Cortex of kidney (tissue), 1 donor: ENCODE measurements at places on chromosomes 5 and 9.

DNA sequence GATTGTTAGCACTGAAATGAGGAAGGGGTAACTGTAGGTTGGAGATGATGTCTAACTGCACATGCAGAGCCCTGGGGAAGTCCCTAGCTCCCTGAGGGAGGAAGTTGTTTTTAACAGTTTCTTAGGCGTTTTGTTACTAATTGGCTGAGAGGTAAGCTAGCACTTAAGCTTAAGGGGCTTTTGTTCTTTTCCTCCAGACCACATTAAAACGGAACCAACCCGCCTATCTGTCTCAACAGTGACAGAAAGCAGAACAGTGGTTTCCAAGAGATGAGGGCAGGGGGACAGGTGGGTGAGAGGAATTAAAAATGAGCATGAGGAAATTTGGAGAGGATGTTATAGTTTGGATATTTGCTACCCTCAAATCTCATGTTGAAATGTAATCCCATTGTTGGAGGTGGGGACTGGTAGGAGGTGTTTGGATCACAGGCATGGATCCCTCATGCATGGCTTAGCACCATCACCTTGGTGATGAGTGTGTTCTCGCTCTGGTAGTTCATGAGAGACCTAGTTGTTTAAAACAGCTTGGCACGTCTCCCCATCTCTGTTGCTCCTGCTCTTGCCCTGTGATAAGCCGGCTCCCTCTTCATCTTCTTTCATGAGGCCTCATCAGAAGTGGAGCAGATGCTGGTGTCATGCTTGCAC lies 38.9 kb downstream of the LYRM7 start:
- no peak for DNase-seq

- DNase-seq: no peak
Observed at GRCh38 chr9:105403552-105404248, 44.1 kb upstream of the FSD1L start.

GRCh38 chr9:75085640-75086039 lies 2.3 kb downstream of the NMRK1 start:
- no peak for DNase-seq

DNA sequence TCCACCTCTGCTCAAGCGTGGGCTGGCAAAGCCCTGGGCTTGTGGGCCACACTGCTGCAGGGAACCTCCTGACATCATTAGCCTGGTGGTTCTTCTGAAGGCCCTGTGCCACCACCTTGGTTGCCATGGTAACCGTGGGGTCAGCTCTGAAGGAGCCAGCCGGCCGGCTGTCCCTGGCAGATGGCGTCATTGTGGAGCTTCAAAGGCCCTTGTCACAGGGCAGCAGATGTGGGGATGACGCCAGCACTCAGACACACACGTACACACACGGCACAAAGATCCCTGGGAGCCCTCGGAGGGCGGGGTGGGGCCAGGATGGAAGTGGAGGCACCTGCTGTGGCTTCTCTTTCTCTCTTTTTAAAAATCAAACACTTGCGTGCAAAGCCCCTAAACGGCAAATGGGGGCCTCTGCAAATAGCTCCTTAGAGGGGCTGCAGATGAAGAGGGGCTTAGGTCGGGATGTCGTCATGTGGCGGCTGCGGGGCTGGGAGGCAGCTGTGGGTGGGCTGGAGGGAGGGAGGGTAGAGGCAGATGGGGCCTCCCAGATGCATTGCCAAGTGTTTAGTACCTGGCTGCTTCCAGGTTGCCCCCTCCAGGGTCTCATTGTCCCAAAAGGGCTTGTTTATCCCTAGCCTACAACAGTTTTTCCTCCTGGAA lies 19.5 kb upstream of the RPL26L1 start:
- DNase-seq: no peak

DNA sequence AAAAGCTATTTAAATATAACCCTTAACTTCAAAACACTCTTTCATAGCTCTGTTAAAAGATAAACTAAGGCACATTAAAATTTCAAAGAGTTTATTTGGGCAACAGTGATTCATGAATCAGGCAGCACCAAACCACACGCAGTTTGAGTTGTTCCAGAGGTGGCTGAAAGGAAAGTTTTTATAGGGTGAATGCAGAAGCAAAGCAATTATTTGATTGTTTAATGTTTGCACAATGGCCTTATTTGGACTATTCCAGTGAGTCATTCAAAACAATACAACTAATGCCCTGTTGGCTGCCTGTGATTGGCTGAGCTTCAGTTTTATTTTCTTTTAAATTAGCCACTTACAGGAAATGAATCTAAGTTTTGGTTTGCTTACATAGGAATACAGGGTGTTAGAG lies 125.3 kb downstream of the CEP120 start:
- DNase-seq: no peak

DNA sequence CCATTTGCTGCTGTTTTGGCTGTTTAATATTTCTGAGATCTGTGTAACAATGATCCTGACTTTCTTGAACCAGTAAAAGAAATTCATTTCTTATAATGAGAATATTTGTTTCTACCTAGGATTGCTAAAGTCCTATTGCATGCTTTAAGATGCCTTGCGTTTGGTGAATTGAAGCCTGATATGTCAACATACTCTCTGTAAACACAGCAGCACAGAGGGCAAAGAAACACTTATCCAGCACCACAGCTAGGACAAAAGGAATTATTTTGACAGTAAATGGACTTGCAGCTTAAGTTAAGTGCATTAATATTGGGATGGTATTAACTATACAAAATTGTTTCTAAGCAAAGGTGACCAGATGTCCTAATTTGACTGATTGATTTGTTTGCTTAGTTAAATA lies 2031.2 kb upstream of the CDH6 start:
- DNase-seq: no peak

GRCh38 chr9:14136646-14137370 lies 177.1 kb downstream of the NFIB start:
- no peak for DNase-seq

DNA sequence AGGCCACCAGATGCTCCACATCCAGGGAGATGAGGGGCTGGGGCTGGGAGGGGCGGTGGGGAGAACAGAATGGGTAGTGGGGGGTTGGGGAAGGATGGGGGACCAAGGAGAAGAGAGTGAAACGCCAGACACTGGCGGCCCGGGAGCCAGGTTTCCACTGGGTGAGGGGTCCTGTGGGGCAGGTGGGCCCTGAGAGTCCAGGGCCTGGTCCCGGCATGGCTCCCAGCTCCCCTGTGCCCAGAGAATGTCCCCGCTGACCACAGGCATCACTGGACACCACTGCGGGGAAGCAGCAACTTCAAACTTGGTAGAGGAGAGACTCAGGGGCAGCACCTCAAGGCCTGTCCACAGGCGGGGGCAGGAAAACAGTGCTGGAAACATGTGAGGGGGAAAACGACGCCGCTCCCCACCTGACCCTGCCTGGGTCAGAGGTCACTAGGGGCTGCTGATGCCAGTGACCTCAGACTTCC lies 13.2 kb downstream of the NINJ1 start:
- no peak for DNase-seq

- no peak for DNase-seq
Observed at GRCh38 chr5:68348447-68349222, 133.1 kb downstream of the PIK3R1 start.

DNA sequence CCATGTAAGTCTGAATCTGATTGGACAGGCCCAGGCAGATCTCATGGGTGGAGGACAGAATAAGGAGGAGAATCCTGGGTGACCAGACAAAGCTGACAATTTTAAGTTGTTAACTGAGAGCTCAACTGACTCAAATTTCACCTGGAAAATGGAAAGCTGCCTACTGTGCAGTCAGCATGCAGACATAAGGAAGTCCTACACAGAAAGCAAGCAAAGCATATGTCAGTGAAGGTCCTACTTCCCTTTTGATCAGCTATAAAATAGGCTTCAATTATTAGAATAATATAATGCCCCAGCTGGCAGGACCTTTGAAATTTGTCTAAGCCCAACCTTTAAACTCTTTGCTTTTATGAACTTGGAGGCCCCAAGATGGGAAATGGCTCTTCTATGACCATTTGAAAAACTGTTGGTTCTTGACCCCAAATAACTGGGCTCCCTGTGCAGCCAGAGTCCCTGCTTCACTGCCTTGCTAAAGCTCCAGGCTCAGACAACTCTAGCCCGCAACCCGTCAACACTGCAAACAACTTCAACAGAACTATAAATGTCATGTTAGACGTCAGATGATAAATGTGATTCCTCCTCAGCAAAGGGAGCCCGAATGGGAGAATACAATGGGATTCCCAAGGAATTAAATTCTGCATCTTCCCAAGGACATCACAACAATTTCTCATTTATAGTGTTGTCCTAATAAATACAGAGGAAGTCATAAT lies 118.9 kb upstream of the ADRA1B start:
- DNase-seq: no peak

GRCh38 chr9:133489253-133490190 lies 10.6 kb upstream of the SLC2A6 start:
- no peak for DNase-seq

DNA sequence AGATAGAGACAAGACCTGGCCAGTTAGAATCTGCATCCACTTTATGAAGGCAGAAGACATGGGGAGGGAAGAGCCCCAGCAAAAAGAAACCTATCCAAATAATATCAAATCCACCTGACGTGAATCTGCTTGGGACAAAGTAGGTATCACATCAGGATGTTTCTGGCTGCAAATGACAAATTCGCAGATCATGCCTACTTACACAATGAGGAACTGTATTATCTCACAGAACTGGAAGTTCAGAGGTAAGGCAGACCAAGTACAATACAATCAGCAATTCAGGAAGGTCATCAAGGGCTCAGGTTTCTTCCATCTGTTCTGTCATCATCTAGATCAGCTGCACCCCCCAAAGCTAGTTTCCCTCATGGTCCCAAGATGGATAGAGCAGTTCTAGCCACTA lies 13.2 kb upstream of the NR4A3 start:
- DNase-seq: no peak

- no peak for DNase-seq
Observed at GRCh38 chr5:175288048-175288621, 155.8 kb downstream of the DRD1 start.

GRCh38 chr9:138045541-138046490 lies 168.2 kb downstream of the CACNA1B start:
- no peak for DNase-seq

- DNase-seq: no peak
Observed at GRCh38 chr5:27962198-27962597, 923.8 kb upstream of the CDH9 start.

GRCh38 chr5:110909950-110910349 lies 161.6 kb upstream of the TSLP start:
- no peak for DNase-seq

DNA sequence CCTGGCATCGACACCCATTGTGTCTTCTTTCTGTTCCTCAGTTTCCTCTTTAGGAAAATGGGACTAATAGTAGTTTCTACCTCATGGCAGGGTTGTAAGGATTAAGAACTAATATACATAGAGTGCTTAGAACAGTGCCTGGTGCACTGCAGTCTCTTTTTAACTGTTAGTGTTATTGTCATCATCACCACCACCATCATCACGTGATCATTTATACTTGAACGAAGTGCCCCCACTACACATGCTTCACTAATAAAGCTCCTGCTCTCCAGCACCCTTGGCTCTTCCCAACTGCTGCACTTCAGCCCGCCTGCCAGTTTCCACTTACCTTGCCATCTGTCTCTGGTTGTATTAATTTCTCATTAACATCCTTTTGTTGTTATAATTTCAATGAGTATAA lies 35.8 kb upstream of the MAST4 start:
- DNase-seq: no peak
